PC-9 (cell line): ENCODE measurements at places on chromosomes 6 and 20. TPM values are rescaled to one million over a fixed set of nuclear protein-coding genes. Genes with fewer than 3 reads are reported as not detected.

- no peaks in the 10 kb centered on the region for H3K36me3 ChIP-seq
- no peak for DNase-seq
- no peak overlapping the region for H3K4me3 ChIP-seq
- no peak overlapping the region for H3K27ac ChIP-seq
Observed at GRCh38 chr20:2619961-2620595, 32.4 kb upstream of the NOP56 start.

- DNase-seq = no peak
- H3K27me3 ChIP-seq = no peaks in the 10 kb centered on the region
- H3K4me1 ChIP-seq = no peaks in the 10 kb centered on the region
- no peak overlapping the region for H3K27ac ChIP-seq
- no peaks in the 10 kb centered on the region for H3K36me3 ChIP-seq
Observed at GRCh38 chr6:14857501-14857900, 388.4 kb upstream of the JARID2 start.

- DNase-seq = peak; percentile 94
- no peaks in the 10 kb centered on the region for H3K36me3 ChIP-seq
- H3K27ac ChIP-seq = peak overlapping the region; percentile 62
- peaks cover 45% of the 10 kb centered on the region for H3K4me1 ChIP-seq
- peak overlapping the region; percentile 33; the same call in 1 of the 2 replicates for H3K4me3 ChIP-seq
- H3K27me3 ChIP-seq = no peaks in the 10 kb centered on the region
Observed at GRCh38 chr6:1641343-1641885, 31.7 kb downstream of the FOXC1 start.

ZNF311 gene
- total RNA-seq = 2.1 TPM in 2 replicates

GRCh38 chr6:38997128-38997761, 51.3 kb upstream of the GLP1R start:
- H3K36me3 ChIP-seq = no peaks in the 10 kb centered on the region
- H3K27ac ChIP-seq = no peak overlapping the region
- H3K4me1 ChIP-seq = no peaks in the 10 kb centered on the region
- peaks cover 70% of the 10 kb centered on the region for H3K27me3 ChIP-seq

DNA sequence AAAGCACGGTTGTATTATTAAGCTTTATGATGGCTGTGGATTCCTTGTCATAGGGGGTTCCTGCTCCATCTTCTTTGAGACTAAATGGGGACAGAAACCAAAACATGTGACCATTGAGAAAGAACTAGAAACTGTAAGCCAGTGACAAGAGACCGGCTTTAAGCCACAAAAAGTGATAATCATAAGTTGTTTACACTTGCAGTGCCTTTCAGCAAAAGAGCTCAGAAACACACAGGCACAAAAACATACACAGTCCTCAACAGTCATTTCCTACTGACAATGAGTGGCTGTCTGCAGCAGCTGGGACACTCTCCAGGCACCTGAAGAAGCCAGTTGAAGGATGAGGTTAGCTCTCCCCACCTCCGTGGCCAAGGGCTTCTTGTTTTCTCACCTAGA, 20.0 kb upstream of the UBE2J1 start:
- no peak for DNase-seq
- H3K4me1 ChIP-seq = peaks cover 15% of the 10 kb centered on the region
- H3K36me3 ChIP-seq = no peaks in the 10 kb centered on the region
- H3K27me3 ChIP-seq = no peaks in the 10 kb centered on the region
- H3K27ac ChIP-seq = no peak overlapping the region

- H3K27ac ChIP-seq = no peak overlapping the region
- no peaks in the 10 kb centered on the region for H3K27me3 ChIP-seq
- H3K4me1 ChIP-seq = no peaks in the 10 kb centered on the region
- H3K36me3 ChIP-seq = no peaks in the 10 kb centered on the region
- peak; percentile 28 for DNase-seq
Observed at GRCh38 chr20:16434062-16434664, 139.1 kb downstream of the KIF16B start.

DNA sequence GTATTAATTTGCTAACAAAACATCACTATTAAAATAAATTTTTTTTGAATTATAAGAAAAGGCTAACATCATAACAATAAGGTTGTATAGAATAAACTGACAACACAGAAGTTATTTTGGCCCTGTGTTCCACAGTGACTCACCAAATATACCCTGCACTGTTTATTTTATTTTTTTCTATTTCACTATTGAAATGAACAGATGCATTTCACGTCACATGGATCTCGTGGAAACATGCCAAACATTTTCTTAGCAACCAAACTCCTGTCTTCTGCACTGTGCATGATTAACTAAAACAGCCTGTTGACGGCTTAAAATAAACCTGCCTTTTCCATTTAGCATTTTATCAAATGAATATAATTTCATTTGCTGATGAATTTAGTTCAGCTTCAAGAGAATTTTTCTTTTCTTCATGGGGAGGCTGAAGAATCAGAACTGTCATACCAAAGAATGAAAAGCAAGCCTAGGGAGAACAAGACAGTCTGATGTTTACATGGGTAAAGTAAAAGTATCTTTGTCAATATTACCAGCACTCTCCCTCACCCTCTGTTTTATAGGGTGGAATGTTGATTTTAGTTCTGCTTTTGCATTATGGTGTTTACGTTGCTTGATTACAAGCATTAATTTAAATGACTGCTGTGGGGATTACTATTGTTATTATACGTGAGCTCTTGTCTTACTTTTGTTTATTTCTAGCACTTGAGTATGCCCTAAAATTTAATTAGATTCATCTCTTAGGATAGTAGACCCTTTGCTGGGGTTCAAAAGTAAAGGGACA, 115.3 kb downstream of the LCA5 start:
- H3K27ac ChIP-seq = no peak overlapping the region
- no peaks in the 10 kb centered on the region for H3K36me3 ChIP-seq
- no peaks in the 10 kb centered on the region for H3K27me3 ChIP-seq
- no peak for DNase-seq

GRCh38 chr6:5384276-5384675, 123.0 kb downstream of the FARS2 start:
- H3K36me3 ChIP-seq = no peaks in the 10 kb centered on the region
- no peak overlapping the region for H3K4me3 ChIP-seq
- no peak overlapping the region for H3K27ac ChIP-seq
- H3K27me3 ChIP-seq = no peaks in the 10 kb centered on the region
- H3K4me1 ChIP-seq = no peaks in the 10 kb centered on the region
- DNase-seq = no peak

DNA sequence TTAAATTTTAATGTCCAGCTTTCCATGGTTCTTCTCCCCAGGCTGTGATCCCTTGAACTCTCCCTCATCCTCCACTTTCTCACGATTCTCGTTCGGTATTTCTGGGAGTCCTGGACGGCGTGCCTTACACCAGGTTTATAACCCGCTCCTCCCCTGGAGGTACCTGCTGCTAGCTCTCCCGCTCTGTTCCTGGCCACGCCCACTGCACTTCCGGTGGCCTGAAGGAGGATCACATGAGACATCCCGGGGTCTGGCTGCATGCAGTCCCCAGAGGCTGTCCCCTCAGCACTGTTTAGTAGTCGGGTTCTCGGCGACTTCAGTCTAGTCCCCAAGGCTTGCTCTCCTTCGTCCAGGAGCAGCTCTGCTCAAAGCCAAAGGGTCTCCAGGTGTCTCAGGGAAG, 28.4 kb upstream of the GCLC start:
- no peak for DNase-seq
- no peaks in the 10 kb centered on the region for H3K36me3 ChIP-seq
- H3K4me1 ChIP-seq = no peaks in the 10 kb centered on the region

GRCh38 chr20:4688305-4688704, 33.4 kb upstream of the PRND start:
- peaks cover 57% of the 10 kb centered on the region for H3K36me3 ChIP-seq
- H3K4me3 ChIP-seq = peak overlapping the region; percentile 97; the same call in 1 of the 2 replicates
- peaks cover 65% of the 10 kb centered on the region for H3K4me1 ChIP-seq
- peak overlapping the region; percentile 97 for H3K27ac ChIP-seq
- H3K27me3 ChIP-seq = no peaks in the 10 kb centered on the region

SLCO4A1 gene
- total RNA-seq = 14.1 and 19.3 TPM in 2 replicates

MEI4 gene
- not detected in 2 replicates for total RNA-seq

- DNase-seq = no peak
- no peaks in the 10 kb centered on the region for H3K27me3 ChIP-seq
- no peak overlapping the region for H3K4me3 ChIP-seq
Observed at GRCh38 chr6:139486476-139486799, 112.0 kb upstream of the CITED2 start.

DNA sequence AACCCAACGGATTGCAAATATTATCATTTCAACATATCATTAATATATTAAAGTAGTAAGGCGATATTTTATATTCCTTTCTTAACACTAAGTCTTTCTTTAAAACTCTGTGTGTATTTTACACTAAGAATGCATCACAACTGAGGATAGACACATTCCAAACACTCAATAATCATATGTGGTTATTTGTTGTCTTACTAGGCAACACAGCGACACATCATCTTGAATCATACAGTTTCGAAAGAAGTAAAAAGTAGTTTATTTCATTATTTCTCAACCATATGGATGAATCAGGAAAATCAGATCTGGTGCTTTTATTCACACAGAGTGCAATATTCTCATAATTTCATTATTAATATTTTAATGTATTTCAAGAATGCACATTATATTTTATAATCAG, 662.4 kb downstream of the EPHA7 start:
- no peak overlapping the region for H3K27ac ChIP-seq
- DNase-seq = no peak
- no peak overlapping the region for H3K4me3 ChIP-seq

ISM1 gene
- not detected in 2 replicates for total RNA-seq

DNA sequence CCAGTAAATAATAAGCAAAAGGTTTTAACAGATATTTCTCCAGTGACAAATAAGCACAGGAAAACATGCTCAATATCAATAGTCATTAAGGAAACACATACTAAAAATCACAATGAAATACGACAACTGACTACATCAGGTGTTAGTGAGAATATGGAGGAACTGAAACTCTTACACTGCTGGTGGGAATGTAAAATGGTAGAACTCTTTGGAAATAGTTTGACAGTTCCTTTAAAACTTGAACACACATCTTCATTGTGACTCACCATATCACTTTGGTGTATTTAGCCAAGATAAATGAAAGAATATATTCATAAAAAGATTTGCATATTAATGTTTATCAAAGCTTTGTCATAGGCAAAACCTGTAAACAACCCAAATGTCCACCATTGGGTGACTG, 11.3 kb upstream of the MAP3K5 start:
- no peak overlapping the region for H3K27ac ChIP-seq
- H3K4me1 ChIP-seq = no peaks in the 10 kb centered on the region
- no peak overlapping the region for H3K4me3 ChIP-seq
- H3K36me3 ChIP-seq = no peaks in the 10 kb centered on the region
- no peaks in the 10 kb centered on the region for H3K27me3 ChIP-seq
- no peak for DNase-seq

DNA sequence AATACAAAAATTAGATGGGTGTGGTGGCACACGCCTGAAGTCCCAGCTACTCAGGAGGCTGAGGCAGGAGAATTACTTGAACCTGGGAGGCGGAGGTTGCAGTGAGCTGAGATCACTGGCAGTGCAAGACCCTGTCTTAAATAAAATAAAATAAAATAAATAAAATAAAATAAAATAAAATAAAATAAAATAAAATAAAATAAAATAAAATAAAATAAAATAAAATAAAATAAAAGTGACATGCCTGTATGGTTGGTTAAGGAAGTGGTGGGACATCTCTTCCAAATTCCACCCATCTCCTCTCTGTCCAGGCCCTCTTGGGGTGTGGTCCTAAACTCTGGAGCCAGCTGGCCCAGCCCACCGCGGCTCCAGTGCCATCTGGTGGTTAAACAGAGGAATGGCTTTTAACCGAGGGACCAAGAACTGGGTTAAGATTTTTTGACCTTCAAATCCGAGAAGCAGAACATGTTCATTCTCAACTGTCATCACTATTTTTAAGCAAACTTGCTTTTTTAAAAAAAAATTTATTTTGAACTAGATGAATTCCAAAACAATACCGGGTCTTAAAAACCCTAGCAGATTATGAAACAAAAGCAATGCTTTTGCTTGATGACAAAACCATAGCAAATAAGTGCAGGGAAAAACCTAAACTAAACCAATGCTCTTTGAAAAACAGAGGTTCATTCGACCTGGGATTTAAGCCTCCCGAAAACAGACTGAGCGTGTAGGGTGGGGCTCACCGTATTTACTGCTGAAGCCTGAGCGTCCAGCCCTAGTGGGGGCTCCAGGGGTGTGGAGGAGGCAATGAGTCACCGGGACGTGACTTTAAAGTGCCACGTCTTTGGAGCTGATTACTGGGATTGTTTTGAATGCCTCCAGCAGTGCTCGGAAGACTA, 68.8 kb downstream of the CDC5L start:
- peak; percentile 33 for DNase-seq
- H3K27ac ChIP-seq = no peak overlapping the region
- H3K4me3 ChIP-seq = peak overlapping the region; percentile 33; the same call in 1 of the 2 replicates
- peaks cover 24% of the 10 kb centered on the region; the same call in 1 of the 2 replicates for H3K4me1 ChIP-seq
- H3K36me3 ChIP-seq = no peaks in the 10 kb centered on the region

DNA sequence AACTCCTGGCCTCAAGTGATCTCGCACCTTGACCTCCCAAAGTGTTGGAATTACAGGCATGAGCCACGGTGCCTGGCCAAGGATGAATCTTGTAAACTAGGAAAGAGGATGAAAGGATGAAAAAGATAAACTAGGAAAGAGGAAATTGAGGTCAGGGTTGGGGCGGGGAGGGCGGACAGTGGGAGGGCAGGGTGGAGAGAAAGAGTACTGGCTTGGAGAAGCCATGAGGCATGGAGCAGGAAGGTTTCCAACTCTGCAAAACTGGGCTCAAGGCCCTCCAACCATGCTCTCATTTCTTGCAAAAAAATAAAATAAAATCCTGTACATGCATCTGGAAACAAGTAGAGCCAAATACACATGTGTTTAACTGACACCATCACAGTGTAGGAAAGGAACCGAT, 256.6 kb upstream of the SGK1 start:
- no peaks in the 10 kb centered on the region for H3K4me1 ChIP-seq
- H3K27ac ChIP-seq = no peak overlapping the region
- no peak for DNase-seq
- no peak overlapping the region for H3K4me3 ChIP-seq
- no peaks in the 10 kb centered on the region for H3K36me3 ChIP-seq

DNA sequence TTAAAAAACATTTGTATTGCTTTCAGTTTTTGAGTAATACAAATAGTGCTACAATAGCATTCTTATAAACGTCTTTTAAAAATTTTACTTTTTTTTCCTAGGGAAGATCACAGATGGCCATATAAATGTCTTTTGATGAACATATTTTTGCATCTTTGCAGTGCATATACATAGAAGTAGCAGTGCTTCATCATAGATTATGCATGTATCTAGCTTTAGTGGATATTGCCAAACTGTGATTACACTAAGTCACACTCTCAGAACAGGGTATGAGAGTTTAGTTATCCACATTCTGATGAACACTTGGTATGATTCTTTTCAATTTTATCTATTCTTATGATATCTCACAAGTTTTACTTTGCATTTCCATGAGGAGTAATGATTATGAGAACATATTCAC, 99.8 kb upstream of the ASCC3 start:
- H3K27me3 ChIP-seq = no peaks in the 10 kb centered on the region
- no peaks in the 10 kb centered on the region for H3K36me3 ChIP-seq
- no peak for DNase-seq
- H3K4me1 ChIP-seq = no peaks in the 10 kb centered on the region

GRCh38 chr20:8388707-8389106, 256.6 kb downstream of the PLCB1 start:
- H3K4me3 ChIP-seq = no peak overlapping the region
- no peaks in the 10 kb centered on the region for H3K27me3 ChIP-seq
- no peak for DNase-seq
- H3K36me3 ChIP-seq = no peaks in the 10 kb centered on the region

DEFB132 gene
- not detected in 2 replicates for total RNA-seq
